ENCODE measurements at places on chromosomes 7 and 10. TPM values are rescaled to one million over a fixed set of nuclear protein-coding genes. Genes with fewer than 3 reads are reported as not detected.
A peak's percentile ranks its signal among the peaks of the same experiment; 100 is the strongest.

DNA sequence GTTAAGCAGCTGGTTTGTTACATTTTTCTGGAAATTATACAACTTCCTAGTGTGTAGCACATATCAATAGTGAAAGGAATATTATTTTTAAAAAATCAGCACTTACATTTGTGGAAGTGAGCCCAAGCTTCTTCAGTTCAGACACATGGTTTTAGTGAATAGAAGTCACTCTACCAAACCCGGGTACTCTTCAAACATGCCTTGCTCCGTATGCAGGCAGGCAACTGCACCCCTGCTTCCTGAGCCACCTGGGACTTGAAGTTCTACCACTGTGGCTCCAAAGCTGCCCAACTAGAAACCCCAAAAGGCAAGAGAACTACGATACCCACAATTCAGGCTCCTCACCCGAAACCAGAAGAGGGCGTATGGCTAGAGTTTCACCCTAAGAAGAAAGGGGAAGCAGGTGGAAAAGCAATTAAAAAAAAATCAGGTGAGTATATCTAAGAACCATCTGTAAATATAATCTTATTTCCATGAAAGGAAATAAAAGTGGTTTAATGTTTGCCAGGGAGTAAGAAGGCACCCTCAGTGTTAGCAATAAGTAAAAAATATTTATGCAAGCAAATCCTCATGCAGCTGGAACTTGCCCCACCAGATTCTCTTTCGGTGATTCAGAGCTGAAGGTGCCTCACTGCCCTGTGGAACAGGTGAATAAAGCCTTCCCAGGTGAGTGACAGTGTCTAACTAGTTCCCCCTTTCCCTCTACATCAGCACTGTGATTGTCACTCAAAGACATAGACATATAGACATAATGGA is at the start of gene MACC1:
MACC1 (minus strand) TSS at position 192 of the 756 bp plus-strand sequence. CDS start 55,522 bp downstream, outside the sequence.
- peak; percentile 80 for DNase-seq
- peak within 1 kb of the TSS; percentile 33 for H3K27ac ChIP-seq
- H3K4me3 ChIP-seq: peak within 1 kb of the TSS; percentile 37
- H3K4me1 ChIP-seq: peaks cover 25% of the 10 kb centered on the region
- no peaks in the 10 kb centered on the region for H3K36me3 ChIP-seq

Gene ADGRA1
- total RNA-seq: not detected

- H3K36me3 ChIP-seq: no peaks in the 10 kb centered on the region
- H3K27me3 ChIP-seq: no peaks in the 10 kb centered on the region
- no peak overlapping the region for H3K4me3 ChIP-seq
- no peak for DNase-seq
Observed at GRCh38 chr7:112058686-112059085, 147.5 kb downstream of the DOCK4 start.

DNA sequence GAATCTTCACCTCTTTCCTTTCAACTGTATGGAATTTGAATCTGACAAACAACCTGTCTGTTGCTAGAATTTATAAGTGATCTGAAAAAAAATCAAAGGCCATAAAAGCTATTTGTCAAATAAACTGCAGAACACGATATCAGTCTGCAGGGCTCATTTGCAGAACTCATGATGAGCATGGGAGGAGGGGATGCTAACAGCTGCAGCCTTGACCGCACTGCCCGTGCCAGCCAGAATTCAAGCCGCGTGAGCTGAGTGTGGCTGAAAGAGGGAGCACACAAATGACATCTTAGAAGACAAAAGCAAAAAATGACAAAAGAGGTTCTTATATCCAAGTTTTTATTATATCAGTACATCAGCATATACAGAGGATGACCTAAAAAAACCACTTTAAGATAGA is 15.7 kb downstream of the LRRTM3 start:
- H3K4me3 ChIP-seq: no peak overlapping the region
- H3K27ac ChIP-seq: no peak overlapping the region
- no peak for DNase-seq
- no peaks in the 10 kb centered on the region for H3K4me1 ChIP-seq
- H3K36me3 ChIP-seq: no peaks in the 10 kb centered on the region

Gene DOCK1
- total RNA-seq: 46.4 TPM

GRCh38 chr10:69681436-69681835 is 51.4 kb downstream of the FAM241B start:
- H3K4me1 ChIP-seq: peaks cover 7% of the 10 kb centered on the region

DNA sequence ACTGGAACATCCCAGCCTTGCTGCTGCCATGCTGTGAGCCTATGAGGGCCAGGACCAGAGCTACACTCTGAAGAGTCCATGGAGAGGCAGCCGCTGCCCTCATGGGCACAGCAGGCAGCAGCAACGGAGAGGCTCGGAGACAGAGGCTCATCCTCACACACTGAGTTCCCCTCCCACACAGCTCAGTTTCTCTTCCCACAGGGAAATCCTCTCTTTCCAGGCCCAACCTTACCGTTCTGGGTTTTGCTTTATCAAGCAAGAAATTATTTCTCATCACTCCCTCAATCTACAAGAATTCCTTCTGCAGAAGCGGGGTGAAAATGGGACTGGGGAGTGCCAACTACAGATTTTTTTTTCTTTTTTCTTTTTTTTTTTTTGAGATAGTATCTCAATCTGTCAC is 36.6 kb downstream of the GOLGA7B start:
- no peaks in the 10 kb centered on the region for H3K36me3 ChIP-seq
- no peak overlapping the region for H3K4me3 ChIP-seq
- H3K27ac ChIP-seq: no peak overlapping the region
- no peaks in the 10 kb centered on the region for H3K27me3 ChIP-seq
- no peaks in the 10 kb centered on the region for H3K4me1 ChIP-seq

Gene LIPJ
- total RNA-seq: not detected

GRCh38 chr7:10973942-10974911 is 555 bp downstream of the PHF14 start:
- peak overlapping the region; percentile 90 for H3K27ac ChIP-seq
- peaks cover 5% of the 10 kb centered on the region for H3K36me3 ChIP-seq
- peak overlapping the region; percentile 89 for H3K4me3 ChIP-seq
- peaks cover 9% of the 10 kb centered on the region for H3K4me1 ChIP-seq

DNA sequence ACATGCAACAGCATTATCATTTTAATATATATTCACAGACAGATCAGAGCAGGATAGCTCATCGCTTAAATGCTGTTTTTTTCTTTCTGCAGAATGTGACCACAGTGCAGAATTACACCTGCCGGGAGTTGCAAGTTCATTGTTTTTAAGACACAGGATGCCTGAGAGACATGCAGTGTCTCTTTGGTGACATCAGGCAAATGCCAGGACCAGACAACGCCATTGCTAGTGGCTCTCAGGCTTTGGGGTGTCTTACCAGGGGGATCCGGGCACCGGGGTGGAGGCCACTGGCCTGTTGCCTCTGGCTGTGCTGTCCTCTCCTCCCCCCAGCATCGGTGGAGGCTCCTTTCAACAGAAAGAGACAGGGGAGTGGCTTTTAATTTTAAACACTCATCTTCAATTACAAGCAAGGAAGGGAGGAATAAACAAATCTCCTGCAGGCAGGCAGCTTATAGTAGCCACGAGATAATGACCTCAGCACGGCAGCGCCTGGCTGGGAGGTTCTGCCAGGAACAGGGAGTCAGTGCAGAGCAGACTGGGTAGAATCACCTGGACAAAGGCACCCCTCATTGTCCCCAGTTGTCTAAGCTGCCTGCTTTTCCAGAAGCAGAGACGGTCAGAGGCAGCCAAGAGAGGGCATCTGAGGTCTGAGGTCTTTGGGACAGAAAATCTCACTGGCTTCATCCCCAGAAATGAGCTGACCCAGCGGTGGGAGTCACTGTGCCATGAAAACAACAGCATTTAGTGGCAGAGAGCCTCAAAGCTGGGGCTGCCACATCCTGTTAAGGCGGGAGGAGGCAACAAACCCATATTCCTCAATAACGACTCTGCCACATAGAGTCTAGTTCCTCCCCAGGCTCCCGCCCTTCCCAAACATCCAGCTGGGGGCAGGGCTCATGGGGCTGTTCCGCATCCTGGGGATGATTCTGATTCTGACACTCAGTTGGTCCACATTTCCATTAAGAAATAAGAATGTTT is 148.4 kb downstream of the TCERG1L start:
- H3K27ac ChIP-seq: no peak overlapping the region
- no peak overlapping the region for H3K4me3 ChIP-seq
- no peaks in the 10 kb centered on the region for H3K4me1 ChIP-seq
- DNase-seq: no peak

Gene PON3
- 36.4 TPM for total RNA-seq
